ENCODE measurements at places on chromosomes 4 and X.

GRCh38 chrX:8914681-8915080 lies 113.5 kb upstream of the FAM9A start:
- DNase-seq = no peak

DNA sequence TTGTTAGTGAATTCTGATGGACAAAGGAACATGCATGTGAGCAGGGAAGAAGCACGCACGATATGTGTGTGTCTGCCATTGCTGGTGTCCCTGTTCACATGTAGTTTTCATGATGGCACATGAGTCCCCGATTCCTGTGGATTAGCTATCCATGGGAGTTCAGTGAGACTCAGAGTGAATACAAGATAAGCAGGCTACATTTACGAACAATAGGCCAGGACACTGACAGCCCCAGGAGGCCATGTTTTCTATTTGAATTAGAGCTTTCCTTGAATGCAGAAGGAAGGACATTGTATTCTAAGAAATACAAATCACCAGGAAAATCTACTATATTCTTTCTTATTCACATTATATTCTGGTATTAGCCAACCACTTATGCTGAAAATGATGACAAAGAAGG lies 171.4 kb downstream of the PPP1R2C start:
- no peak for DNase-seq

- DNase-seq = peak; percentile 11
These were observed 177.9 kb downstream of the AFAP1 start for GRCh38 chr4:7761720-7762119.

DNA sequence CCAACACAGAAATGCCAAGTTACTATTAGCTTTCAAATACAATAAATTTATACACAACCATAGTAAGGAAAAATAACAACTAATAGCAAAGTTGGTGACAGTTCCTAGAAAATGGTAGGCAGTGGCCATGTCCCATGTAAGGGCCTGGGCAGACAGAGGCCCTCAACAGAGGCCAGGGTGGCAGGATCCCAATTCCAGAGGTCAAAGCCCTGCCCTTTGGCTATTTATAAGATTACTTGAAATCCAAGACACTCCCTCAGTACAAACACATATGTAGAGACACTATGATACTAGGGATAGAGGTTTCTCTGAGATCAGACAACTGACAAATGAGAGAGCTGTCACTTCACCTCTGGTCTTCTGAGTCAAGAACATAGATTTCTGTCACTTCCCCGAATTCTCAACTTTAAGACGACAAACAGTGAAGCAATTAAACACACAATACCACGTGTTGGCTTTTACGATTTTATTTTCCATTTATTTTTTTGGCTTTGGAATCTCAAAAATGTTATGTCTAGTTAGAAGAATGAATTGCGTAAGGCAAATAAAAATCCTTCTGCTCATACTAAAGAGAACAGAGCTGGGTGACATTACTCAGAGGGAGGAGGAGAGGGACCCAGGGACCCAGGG lies 16.3 kb upstream of the MAOB start:
- no peak for DNase-seq

DNA sequence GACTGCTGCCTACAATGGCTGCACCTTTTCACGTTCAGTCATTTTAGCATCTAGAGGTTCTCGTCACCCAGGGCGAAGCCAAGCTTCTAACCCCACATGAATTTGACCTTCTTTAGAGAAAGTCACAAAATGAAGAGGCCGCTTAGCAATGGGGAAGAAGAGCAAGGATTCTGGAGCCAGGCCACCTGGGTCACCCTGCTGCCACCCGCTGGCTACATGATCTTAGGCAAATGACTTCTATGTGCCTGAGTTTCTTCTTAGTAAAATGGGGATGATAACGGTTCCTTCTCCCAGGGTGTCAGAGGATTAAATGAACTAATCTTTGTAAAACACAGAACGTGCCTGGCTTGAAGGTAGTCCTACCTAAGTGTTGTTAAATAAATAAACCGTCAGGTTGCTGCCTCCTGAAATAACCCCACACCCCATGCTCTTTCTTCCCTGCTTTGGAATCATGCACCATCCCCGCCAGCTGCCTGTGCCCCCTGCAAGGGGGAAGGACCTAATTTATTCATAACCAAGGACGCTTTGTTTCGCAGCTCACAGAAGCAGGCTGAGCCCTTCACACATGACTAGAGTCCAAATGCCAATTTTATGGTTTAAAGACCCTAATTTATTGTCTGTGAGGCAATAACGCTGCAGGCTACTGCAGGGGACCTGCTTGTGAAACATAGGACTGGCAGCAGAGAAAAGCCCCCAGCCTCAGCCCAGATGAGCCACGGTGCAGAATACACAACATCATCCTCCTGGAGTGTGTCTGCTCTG lies 28.6 kb upstream of the NSG1 start:
- DNase-seq = no peak

- DNase-seq = peak; percentile 59
These were observed 133.3 kb downstream of the COL25A1 start for GRCh38 chr4:109169170-109169569.

DNA sequence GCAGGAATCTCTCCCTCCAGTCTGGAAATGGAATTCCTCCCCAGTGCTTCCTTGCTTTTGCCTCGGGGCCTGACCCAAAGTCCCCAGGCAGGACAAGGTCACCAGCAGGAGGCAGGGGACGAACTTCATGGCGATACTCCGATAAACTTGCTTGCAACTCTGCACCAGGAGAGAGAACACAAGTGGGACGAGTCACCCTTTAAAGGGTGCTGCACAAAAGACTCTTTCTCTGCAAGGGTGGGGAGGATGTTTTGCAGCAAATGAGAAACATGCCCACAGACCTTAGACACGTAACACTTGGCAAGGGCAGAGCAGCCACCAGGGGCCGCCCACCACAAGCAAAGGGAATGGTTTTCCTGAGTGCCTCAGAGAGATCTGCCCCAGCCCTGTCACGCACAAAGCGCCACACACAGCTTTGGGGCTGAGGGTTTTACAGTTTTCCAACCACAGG lies at the start of gene FGFBP2:
Gene FGFBP2 (minus strand): TSS at position 175 of the 451 bp plus-strand sequence. CDS start 46 bp downstream, at position 129.
- no peak for DNase-seq

GRCh38 chr4:40394236-40394635 lies 59.1 kb downstream of the CHRNA9 start:
- no peak for DNase-seq

DNA sequence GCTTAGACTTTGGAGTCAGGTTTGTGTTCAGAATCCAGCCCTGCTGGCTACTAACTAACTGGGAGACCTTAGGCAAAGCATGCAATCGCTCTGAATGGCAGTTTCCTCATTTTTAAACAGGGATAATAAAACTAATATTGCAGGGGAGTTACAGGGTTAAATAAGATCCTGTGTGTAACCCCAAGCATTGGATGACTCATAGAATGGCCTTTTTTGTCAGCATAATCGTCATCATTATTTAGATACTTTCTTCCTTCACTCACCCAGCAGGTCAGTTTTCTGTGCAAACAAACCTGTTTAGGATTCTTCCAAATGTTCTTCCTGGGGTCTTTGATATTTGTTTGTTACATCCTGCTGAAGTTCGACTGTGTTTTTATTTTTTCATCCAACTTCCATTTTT lies 208.2 kb downstream of the EVC2 start:
- peak; percentile 27 for DNase-seq

- DNase-seq = no peak
These were observed 5.7 kb downstream of the ARHGAP10 start for GRCh38 chr4:147737623-147738022.

DNA sequence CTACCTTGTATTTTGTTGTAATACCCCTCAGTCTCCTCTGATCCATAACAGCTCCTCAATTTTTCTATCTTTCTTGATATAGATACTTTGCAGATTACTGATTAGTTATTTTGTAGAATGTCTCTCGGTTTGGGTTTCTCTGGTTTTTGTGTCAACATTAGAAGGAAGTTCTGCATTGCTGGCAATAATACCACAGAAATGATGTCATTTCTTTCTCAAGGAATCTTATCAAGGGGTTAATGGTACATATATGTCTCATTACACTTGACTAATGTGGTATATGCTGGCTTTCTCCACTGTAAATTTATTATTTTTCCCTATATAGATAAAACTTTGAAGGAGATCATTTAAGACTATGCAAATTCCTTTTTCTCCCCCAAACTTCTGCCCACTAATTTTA lies 183.6 kb upstream of the DKK2 start:
- DNase-seq = no peak

DNA sequence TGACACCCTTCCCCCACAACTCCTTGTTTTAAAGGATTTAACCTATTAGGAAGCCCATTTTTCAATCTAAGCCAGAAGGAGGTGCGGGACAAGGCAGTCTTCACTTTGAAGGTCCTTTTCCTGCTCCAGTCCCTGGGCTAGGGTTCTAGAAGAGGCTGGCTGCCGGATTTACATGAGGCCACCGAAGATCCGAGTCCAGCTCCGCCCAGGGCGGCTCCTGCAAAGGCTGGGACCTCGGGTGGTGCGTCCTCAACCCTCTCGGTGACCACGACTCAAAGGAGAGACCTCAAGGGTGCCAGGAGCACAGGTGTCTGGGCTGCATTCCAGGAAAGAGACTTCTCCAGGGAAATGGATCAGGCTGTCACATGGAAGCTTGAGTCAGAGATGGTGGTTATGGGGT lies 471.6 kb downstream of the PCDH19 start:
- no peak for DNase-seq

GRCh38 chr4:17310269-17310652 lies 201.6 kb downstream of the QDPR start:
- DNase-seq = peak; percentile 22

DNA sequence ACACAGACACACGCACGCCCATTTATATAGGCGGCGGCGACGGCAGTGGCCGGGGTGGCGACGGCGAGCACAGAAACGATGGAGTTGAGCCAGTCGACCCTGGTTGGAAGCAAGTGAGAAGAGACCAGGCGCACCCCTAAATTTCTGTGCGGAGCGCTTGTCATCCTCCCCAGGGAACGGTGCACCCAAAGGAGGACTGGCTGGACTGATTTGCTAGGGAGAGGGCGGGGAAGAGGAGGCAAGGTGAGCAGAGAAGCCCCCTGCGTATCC lies 302 bp downstream of the NHS start:
- DNase-seq = no peak

DNA sequence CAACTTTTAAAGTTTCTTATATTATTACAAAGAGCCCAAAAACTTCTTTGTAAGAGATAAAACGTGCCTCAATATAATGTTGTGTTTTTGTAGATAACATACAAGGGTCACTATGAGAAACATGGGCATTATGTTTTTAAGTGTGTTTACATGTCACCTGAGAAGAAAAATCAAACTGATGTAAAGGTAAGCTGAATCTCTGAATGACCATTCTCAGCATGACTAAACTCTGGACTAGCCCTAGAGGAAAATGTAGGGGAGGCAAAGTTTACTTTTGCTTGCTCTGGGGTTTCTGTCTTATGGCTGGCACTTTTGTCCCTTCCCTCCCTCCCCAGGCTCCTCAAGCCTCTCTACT lies 6.8 kb downstream of the MEPE start:
- DNase-seq = no peak

Measured in HCEC 1CT (cell line).